Muscle of arm (tissue), 14 donors: ENCODE measurements at places on chromosomes 2 and 18.

DNA sequence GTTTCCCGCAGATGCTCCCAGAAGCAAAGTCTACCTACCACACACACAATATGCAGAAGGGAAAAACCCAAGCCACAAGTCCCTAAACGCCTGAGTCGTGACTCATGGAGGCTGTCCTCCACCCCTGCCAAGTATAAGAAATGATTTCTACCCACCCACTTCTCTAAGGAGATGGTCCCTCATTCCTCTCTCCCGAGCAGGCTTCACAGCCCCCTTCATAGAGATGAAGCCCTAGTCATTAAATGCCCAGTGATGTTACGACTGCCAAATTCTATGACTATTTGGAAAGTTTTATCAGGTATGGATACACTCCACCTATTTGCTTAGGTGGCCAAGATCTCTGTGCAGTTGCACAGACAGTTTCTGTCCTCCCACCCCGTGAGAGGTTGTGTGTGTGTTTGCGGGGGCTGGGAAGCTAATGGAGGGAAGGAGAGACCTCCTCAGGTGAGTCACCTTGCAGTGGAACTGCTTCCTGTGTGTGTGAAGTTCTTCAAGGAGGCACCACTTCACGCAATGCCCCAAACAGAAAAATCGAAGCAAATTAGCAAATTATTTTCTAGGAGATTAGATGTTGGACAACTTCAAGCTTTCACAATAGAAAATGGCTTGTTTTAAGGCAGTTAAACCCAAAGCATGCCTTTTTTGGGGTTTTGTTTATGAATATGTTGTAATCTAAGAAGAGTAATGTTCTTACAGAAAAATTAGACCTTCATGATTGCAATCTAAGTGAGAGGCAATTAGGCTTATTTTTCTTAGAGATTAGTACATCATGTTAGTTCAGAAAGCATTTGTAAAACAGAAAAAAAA, 175.2 kb downstream of the TGIF1 start:
- DNase-seq = no peak

GRCh38 chr18:53798516-53798915, 426.0 kb downstream of the MBD2 start:
- no peak for DNase-seq

GRCh38 chr2:119257198-119257597, 33.6 kb downstream of the STEAP3 start:
- no peak for DNase-seq

DNA sequence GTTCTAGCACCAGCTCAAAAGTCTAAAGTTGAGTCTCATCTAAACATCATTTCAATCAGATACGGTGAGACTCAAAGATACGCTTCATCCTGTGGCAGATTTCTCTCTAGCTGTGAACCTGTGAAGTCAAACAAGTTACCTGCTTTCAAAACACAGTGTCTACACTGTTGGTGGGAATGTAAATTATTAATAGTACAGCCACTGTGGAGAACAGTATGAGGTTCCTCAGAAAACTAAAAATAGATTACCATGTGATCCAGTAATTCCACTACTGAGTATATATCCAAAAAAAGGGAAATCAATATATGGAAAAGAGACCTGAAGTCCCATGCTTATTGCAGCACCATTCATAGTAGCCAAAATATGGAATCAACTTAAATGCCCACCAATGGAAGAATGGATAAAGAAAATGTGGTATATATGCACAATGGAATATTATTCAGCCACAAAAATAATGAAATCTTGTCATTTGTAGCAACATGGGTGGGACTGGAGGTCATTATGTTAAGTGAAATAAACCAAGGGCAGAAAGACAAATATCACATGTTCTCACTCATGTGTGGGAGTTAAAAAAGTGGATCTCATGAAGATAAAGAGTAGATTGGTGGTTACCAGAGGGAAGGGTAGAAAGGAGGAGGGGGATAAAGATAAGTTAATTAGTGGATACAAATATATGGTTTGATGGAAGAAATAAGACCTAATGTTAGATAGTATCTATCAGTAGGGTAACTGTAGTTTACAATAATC, 11.7 kb downstream of the UBR3 start:
- no peak for DNase-seq

GRCh38 chr2:41482659-41483058, 565.2 kb upstream of the PKDCC start:
- no peak for DNase-seq

- DNase-seq = no peak
Measured at GRCh38 chr18:26473672-26474071, 74.7 kb downstream of the KCTD1 start.
